ENCODE measurements at places on chromosomes 3 and 15.

- no peak for DNase-seq
Measured at GRCh38 chr3:106089806-106090205, 221.0 kb upstream of the CBLB start.

DNA sequence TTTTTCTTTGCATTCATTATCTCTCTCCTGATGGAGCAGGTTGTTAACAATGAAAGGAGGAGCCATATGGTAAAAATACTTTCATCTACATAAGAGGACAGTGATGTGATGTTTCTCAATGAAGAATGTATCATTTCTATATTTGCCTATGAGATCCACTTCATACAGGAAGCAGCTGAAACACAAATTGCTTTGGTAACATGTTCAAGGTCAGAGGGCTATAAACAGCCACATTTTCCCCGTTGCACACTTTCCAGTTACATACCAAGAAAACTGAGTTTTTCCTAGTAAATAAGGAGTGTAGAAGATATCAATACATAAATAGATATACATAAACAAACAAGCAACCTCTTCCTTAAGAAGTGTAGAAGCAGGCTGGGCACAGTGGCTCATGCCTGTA lies 32.6 kb upstream of the GYG1 start:
- no peak for DNase-seq

GRCh38 chr3:100836661-100837060 lies 127.4 kb downstream of the TFG start:
- no peak for DNase-seq

DNA sequence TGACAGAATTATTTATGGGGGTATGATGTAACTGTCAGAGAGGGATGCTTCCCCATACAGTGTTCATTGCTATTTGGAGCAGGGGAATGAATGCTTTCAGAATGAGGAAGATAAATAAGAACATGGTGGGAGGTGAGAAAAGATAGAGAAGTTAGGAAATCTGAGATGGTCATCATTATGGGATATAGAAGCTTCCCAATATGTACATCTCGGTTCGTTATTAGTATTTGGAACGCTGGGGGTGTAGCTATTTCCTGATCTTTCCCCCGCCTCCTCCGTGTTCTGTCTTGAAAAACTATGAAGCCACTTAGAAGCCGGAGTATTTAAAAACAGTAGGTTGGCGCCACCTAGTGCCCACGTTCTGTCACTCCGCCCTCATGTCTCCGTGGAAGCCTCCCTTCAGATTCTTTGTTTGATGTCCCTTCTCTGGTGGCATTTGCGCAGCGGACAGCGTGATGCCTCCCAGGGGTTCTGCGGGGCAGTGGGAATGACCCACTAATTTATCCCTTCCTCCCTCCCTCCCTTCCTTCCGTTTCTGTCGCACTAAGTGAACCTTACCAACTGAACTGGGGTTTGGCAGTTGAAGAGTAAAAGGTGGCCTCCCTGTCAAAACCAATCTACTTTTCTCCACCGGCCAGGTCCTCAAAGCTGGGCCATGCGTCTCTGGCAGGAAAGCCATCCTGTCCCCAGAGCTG lies 184.5 kb downstream of the FEZF2 start:
- peak; percentile 50 for DNase-seq

- no peak for DNase-seq
Measured at GRCh38 chr15:73142802-73143762, 90.8 kb downstream of the NEO1 start.

DNA sequence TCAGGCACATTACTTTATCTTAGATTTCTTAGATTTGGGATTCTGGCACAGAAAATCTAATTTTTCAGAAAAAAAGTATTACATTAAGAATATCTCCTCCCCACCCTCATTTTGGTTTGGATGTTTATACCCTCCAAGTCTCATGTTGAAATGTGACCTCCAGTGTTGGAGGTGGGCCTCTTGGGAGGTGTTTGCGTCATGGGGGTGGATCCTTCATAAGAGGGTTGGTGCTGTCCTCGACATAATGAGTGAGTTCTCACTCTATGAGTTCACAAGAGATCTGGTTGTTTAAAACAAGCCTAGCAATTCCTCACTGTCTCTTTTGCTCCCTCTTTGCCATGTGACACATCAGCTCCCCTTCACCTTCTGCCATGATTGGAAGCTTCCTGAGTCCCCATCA lies 45.6 kb upstream of the WWTR1 start:
- DNase-seq = no peak

GRCh38 chr3:116561529-116561928 lies 116.2 kb upstream of the LSAMP start:
- no peak for DNase-seq

DNA sequence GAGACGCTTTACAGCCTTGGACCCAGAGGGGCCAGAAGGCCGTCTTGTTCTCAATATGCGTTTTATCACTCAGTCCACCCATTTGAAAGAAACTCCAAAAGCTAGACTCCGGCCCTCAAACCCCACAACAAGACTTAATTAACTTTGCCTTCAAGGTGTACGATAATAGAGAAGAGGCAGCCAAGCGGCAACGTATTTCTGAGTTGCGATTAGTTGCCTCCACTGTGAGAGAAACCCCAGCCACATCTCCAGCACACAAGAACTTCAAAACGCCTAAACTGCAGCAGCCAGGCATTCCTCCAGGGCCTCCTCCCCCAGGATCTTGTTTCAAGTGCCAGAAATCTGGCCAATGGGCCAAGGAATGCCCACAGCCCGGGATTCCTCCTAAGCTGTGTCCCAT lies 17.4 kb upstream of the INO80 start:
- no peak for DNase-seq

GRCh38 chr3:14472471-14473351 lies 67.4 kb downstream of the GRIP2 start:
- DNase-seq = no peak

DNA sequence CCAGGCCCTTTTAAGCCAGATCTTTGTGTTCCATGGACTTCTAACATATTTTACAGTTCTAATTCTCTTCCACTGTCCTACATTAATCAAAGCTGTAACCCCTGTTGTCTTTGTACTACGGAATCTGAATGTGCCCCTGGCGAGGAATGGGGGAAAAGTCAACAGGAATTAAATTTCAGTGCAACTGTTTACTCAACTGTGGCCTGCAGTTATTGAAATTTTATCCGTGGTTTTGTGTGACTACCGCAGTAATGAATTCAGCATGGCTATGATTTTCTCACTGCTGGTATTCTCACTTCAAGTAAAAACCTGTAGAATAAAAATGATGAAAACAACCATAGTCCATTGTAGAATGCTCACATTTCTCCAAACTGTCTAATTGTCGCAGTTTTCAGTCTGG lies 388.0 kb downstream of the FOXP1 start:
- no peak for DNase-seq

DNA sequence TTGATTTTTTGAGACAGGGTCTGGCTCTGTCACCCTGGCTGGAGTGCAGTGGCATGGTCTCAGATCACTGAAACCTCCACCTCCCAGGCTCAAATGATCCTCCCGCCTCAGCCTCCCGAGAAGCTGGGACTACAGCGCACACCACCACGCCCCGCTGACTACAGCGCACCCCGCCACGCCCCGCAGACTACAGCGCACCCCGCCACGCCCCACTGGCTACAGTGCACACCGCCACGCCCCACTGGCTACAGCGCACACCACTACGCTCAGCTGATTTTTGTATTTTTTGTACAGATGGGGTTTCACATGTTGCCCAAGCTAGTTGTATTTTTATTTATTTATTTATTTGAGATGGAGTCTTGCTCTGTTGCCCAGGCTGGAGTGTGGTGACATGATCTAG lies 35.6 kb downstream of the SLC51A start:
- no peak for DNase-seq

DNA sequence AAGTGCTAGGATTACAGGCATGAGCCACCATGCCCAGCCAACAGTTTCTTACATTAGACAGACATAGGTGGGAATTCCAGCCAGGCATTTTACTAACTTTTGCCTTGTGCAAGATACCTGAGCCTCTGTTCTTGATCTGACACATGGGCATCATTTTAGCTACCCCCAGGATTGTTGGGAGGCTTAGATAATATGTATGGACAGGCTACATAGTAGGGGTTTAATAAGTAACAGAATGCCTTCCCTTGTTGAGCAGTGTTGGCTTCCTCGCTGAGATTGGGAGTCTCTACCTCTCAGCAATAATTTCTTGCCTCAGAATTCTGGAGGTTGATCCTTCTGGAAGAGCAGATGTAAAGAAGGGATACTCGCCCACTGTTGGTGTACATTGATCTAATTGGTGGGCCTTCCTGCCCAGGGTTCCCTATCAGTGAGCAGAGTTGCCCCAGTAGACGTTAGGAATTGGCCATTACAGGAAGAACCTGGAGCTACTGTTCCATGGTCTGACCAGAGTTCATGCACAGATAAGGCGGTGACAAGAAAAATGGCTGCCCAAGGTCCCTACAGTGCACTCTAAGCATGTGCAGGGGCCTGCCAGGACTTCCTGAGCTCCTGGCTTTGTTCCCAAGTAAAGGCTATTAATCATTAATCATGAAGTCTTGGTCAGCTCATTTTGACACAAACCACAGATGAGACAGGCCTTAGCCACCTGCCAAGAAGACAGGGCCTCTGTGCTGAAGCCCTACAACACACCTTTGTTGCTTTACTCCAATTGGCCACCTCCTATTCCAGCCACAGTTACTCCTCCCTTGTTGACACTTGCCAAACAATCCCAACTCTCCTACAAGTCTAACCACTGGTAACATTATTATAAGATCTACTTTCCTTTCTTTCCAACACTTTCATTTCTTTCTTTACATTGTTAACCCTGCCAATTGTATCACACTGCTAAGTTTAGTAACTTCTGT lies 5.0 kb upstream of the IL17RE start:
- DNase-seq = no peak

GRCh38 chr3:188323067-188323842 lies 169.3 kb downstream of the LPP start:
- peak; percentile 66 for DNase-seq

DNA sequence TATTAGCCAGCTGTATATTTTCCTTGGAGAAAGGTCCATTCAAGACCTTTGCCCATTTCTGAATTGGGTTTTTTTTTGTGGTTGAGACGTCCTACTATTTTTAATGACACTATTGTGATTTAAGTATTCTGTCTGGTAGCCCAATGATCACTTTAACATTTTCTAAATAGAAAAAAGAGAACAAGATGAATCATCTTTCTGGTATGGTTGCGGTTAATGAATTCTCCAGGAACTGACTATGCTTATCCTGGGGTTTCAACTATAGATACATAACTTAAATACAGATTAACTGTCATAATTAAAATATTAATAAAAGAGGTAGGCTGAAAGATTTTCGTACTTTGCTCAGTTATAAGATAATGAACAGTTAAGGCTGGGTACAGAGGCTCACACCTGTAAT lies 51.9 kb downstream of the PBRM1 start:
- no peak for DNase-seq

All from CD4-positive, alpha-beta T cell treated with Interleukin-1 beta for 1 hour (primary cell).